ENCODE measurements at places on chromosomes 12 and 14.

- no peak overlapping the region for H3K27ac ChIP-seq
- no peaks in the 10 kb centered on the region for H3K27me3 ChIP-seq
Observed at GRCh38 chr12:59329462-59329861, 266.4 kb upstream of the SLC16A7 start.

DNA sequence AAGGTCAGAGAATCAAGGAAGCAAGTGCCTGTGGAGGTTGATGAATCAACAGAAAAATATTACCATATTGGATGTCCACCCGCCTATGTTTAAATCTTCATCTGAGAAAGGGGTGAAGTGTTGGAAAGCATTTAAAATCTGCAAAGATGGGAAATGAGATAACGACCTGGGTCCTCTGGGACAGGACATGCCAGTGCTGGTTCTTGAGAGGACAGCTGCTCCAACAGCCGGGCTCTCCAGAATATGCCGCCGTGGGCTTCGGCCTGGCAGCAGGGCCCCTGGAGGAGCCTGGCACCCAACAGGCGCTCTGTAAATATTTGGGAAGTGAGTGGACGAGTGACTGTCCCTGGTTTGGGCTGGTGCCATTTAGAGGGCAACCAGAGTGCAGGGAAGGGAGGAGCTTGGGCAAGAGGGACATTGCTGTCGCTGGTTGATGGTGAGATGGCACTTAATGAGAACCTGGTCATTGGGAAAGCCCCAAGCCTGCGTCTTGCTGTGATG, 129.9 kb downstream of the KCNA5 start:
- no peak overlapping the region for H3K27ac ChIP-seq
- no peaks in the 10 kb centered on the region for H3K4me1 ChIP-seq
- no peaks in the 10 kb centered on the region for H3K36me3 ChIP-seq

GRCh38 chr12:53743266-53744129, 8.3 kb downstream of the CISTR start:
- DNase-seq: no peak
- H3K4me1 ChIP-seq: no peaks in the 10 kb centered on the region
- no peak overlapping the region for H3K27ac ChIP-seq
- H3K4me3 ChIP-seq: peak overlapping the region; percentile 15
- peaks cover 49% of the 10 kb centered on the region for H3K27me3 ChIP-seq
- H3K36me3 ChIP-seq: no peaks in the 10 kb centered on the region

- no peak overlapping the region for H3K27ac ChIP-seq
- no peaks in the 10 kb centered on the region for H3K27me3 ChIP-seq
- H3K4me3 ChIP-seq: no peak overlapping the region
- H3K4me1 ChIP-seq: no peaks in the 10 kb centered on the region
- no peak for DNase-seq
Observed at GRCh38 chr14:38710881-38711280, 392.2 kb downstream of the SEC23A start.

- peak within 1 kb of the TSS; percentile 44 for H3K4me3 ChIP-seq
- peak; percentile 70 for DNase-seq
- no peaks in the 10 kb centered on the region for H3K27me3 ChIP-seq
- H3K36me3 ChIP-seq: peaks cover 10% of the 10 kb centered on the region
Observed at GRCh38 chr12:6647083-6647604, at the start of gene ACRBP. TSS of gene ACRBP (minus strand) at chr12:6647432. CDS start at chr12:6647366, 66 bp downstream.

DNA sequence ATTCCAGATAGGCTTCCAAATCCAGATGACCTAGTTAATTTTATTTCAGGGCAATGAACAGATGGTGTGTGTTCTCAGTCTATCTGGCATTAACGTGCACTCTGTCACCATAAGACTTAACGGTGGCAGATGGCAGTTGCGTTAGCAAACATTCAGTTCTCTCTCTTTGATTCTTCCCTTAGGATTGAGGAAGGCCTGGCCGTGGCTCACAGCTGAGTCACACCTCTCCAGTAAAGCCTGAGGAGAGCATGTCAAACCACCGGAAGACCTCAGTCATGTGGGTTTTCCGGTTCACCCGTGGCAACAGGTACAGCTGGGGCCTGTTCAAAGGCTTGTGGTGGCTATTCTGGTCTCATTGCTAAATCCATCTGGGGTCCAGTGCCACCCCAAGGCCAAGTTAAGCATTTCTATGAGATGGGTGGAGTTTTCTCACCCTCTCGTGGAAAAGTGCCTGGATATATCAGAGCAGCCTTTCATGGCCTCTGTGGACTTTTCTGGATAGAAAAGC, 545.1 kb upstream of the ATP2B1 start:
- no peak overlapping the region for H3K4me3 ChIP-seq
- H3K27ac ChIP-seq: no peak overlapping the region
- DNase-seq: no peak
- no peaks in the 10 kb centered on the region for H3K27me3 ChIP-seq
- peaks cover 5% of the 10 kb centered on the region for H3K4me1 ChIP-seq
- H3K36me3 ChIP-seq: no peaks in the 10 kb centered on the region

DNA sequence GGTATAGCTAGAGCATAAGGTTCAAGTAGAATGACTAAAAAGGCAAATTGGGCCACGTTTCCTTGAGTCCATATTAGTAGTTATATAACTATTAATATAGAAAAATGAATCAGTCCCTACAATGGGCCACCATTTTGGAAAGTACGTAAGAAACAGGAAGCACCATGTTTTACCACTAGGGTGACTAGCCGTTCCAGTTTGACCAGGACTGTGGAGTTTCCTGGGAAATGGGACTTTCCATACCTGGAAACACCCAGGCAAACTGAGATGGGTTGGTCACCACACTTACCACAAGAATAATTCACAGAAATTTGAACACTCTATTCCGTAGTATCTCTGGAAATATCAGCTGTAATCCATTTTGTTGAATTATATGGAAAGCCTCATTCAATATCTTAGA, 2.1 kb upstream of the MAGOHB start:
- H3K4me3 ChIP-seq: no peak overlapping the region
- H3K27ac ChIP-seq: peak overlapping the region; percentile 29
- H3K27me3 ChIP-seq: no peaks in the 10 kb centered on the region
- no peaks in the 10 kb centered on the region for H3K4me1 ChIP-seq

DNA sequence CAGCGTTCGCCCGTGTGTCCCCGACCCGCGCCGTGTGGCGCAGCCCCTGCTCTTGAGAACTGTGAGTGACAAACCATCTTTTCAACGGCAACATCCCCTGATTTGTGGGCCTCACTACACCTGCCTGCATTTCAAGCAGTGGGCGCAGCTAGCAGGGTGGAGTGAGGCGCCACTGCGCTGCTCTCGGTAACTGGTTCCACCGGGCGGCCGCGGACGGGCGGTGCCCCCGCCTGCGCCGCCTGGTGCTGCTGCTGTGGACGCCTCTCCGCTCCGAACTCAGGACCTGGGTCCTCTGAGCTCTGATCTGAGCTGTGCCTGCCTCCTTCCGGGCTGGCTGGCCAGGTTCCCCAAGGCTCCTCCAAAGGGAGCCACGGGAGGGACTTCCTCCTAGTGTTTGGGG, 5.9 kb upstream of the DEGS2 start:
- H3K4me3 ChIP-seq: no peak overlapping the region
- no peak overlapping the region for H3K27ac ChIP-seq
- no peaks in the 10 kb centered on the region for H3K4me1 ChIP-seq
- H3K27me3 ChIP-seq: no peaks in the 10 kb centered on the region
- DNase-seq: no peak

DNA sequence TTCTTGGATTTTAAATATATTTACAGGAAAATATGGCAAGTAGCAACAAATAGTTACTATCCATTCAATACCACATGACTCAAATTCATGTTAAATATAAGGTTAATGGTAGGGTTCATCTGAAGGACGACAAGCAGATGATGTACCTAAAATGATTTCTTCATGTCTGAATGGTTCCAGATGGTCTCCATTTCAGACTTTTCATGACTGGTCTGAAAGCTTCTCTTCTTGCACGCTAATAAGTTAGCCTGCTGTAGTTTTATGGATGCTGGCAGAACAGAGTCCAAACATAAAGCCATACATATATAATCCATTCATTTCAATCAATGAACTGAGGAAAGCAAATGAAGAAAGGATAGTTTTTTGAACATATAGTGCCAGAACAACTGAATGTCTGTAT, 257.0 kb upstream of the MGAT4C start:
- no peak overlapping the region for H3K4me3 ChIP-seq
- no peaks in the 10 kb centered on the region for H3K27me3 ChIP-seq
- H3K36me3 ChIP-seq: no peaks in the 10 kb centered on the region
- no peak for DNase-seq
- no peak overlapping the region for H3K27ac ChIP-seq
- H3K4me1 ChIP-seq: no peaks in the 10 kb centered on the region

DNA sequence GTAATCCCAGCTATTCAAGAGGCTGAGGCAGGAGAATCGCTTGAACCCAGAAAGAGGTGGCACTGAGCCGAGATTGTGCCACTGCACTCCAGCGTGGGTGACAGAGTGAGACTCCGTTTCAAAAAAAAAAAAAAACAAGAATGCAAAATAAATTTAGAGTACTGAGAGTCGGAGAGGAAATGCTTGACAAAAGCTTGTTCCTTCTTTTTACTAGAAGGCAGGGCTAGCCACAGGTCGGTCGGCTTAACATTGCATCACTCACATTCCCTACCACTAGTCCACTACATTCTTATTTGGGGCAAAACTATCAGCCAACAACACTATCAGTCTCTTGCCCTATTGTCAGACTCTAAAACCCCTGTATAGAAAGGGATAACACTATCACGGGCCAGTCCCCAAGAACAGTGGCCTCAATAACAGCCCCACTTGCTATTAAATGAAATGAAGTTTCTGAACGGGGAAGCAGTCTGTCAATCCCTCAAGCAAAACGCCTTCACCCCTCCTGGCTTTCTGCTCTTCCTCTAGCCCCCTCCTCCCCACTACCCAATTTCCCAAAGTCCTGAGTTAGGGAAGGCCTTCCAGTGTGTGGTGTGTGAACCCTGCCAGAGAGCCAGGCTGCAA, 1.0 kb downstream of the RNF41 start:
- peak overlapping the region; percentile 70 for H3K4me3 ChIP-seq
- DNase-seq: no peak
- H3K36me3 ChIP-seq: no peaks in the 10 kb centered on the region
- peak overlapping the region; percentile 92 for H3K27ac ChIP-seq
- H3K27me3 ChIP-seq: no peaks in the 10 kb centered on the region

- H3K27ac ChIP-seq: no peak overlapping the region
- H3K27me3 ChIP-seq: no peaks in the 10 kb centered on the region
- H3K36me3 ChIP-seq: no peaks in the 10 kb centered on the region
- DNase-seq: no peak
- no peak overlapping the region for H3K4me3 ChIP-seq
Observed at GRCh38 chr12:65300679-65301349, 22.3 kb downstream of the MSRB3 start.

GRCh38 chr12:19799216-19799615, 359.9 kb downstream of the AEBP2 start:
- no peak overlapping the region for H3K27ac ChIP-seq
- H3K36me3 ChIP-seq: no peaks in the 10 kb centered on the region
- no peaks in the 10 kb centered on the region for H3K27me3 ChIP-seq
- H3K4me3 ChIP-seq: no peak overlapping the region

DNA sequence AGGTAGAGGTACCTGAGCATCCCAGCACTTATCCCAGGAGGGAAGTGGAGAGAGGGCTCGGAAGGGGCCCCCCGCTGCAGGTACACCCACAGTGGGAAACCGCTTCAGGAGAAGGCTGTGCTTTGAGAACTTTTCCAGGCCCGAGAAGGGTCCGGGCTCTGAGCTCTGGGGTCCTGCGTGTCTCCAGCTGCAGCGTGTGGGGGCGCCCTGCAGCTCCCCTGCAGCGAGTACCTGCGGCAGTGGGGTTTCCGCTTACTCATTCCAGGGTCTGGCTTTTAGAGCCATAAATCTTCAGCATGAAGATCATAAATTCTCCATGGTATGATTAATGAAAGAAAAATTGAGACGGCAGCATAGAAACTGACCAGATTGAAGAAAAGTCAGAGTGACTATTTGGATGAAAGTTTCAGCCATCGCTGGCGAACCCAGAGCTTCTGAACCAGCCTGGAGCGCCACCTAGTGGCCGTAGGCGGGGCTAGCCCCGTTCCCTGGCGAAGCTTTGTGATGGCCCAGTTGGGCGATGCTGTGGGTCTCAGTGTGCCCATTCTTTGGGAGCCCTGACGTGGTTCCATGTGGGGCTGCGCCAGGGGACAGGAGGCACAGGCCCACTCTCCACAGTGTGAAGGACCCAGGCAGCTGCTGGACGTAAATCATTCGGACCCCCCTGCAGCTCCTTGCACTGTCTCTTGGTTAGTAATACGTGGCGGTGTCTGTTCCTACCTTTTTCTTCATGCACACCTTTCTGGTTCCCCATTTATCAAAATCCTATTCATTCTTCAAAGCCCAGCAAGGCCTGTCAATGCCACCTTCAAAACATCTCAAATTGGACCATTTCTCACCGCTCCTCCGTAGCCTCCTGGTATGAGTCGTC, 198.2 kb downstream of the TSPAN9 start:
- no peaks in the 10 kb centered on the region for H3K36me3 ChIP-seq
- DNase-seq: peak; percentile 80
- no peak overlapping the region for H3K4me3 ChIP-seq
- no peak overlapping the region for H3K27ac ChIP-seq
- H3K4me1 ChIP-seq: no peaks in the 10 kb centered on the region

Measured in breast epithelium (tissue), 4 donors.